ENCODE measurements at places on chromosomes 5 and 9.

DNA sequence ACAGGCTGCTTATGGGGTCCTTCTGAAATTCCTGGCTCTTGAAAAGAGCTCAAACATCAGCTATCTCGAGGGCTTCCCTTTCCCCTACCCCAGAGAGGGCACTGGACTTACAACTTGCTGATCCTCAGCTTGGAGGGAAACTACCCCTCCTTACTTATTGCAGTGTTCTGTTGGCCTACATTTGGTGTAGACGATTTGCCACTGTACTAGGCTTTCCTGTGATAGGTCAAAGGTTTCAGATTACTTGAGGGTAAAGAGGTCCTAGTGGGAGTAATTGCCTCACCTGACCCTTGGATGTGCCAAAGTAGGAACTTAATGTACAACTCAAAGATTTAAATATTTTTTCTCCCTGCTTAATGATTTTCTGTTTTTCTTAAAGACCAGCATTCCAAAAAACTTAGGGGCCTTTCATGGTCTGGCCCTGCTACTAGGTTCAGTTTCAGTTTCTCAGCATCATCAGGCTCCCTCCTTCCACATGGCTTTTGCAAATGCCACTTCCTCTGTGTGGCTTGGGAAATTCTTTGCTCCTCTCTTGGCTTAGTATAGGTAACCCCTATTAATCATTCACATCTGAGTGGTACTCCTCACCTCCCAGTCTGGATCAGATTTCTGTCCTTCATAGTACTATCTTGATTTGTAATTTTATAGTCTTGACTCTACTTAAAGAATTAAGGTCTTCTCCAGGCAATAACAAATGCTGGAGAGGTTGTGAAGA is 32.4 kb downstream of the CYSTM1 start:
- no peak for DNase-seq

DNA sequence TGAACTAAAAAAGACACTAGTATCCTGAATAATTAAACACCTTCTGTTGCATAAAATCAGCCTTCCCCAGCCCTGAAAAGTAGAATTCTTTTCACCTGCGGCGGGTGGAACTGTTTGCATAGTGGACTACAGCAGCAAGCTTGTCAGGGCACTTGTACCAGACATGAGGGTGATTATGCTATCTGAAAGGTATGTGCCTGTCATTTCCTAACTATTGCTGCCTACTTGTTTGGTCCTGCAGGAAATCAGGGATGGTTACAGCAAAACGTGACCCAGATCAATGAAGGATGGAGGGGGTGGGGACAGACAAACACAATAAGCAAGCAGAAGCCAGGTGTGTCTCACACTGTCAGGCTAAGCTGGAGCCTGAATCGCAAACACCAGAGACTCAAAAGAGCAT is 385.6 kb downstream of the MLLT3 start:
- DNase-seq: peak; percentile 97

- DNase-seq: no peak
Observed at GRCh38 chr9:91751922-91752321, 198.1 kb downstream of the ROR2 start.

DNA sequence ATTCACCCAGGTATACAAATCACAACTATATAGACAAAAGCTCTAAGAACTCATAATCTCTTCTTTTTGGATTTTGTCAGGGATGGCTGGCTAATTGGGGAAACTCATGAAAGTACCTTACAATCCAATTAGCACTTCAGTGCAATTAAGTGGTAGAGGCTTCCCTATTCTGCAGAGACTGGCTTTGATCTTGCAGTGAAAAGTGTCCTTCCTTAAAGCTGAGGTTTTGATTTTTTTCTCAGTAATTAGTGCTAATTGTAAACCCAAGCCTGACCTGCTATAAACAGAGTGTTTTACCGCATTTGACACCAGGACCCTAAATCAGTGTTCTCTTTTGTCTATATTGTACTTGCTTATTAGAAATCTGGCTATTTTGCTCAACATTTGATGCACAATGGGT is 294.0 kb upstream of the EFNA5 start:
- DNase-seq: no peak

DNA sequence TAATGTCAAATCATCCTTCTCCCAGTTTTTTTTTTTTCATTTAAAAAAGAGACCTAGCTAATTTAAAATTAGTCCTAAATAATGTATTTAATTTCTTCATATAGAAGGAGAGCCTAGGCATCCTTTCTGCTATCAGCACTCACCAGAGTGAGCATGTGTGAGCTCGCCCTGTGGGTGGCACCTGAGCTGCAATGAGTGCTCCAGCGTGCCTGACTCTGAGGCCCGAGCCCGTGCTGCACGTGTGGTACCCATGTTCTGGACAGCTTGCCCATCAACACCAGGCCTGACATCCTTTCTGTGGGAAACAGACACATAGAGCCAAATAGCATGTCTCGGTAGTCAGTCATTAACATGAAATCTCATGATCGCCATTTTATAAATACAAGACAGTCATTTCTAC is 381.4 kb downstream of the DTWD2 start:
- no peak for DNase-seq

GRCh38 chr5:10775646-10776045 is 14.6 kb upstream of the DAP start:
- DNase-seq: no peak

GRCh38 chr9:105114964-105115728 is 129.3 kb upstream of the SLC44A1 start:
- DNase-seq: no peak

DNA sequence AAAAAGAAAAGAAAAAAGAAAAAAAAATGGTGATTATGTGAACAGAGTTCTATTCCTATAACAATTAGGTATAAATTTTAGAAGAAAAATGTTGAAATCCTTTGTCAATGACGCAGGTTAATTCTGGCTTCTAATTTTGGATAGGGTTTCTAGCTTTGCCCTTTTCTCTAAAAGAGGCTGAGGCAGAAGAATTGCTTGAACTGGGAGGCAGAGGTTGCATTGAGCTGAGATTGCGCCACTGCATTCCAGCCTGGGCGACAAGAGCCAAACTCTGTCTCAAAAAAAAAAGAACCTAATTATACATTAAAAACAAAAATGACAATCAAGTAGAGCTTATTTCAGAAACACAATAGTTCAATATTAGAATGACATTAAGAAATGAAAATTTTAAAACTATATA is 2.9 kb downstream of the STXBP1 start:
- no peak for DNase-seq

DNA sequence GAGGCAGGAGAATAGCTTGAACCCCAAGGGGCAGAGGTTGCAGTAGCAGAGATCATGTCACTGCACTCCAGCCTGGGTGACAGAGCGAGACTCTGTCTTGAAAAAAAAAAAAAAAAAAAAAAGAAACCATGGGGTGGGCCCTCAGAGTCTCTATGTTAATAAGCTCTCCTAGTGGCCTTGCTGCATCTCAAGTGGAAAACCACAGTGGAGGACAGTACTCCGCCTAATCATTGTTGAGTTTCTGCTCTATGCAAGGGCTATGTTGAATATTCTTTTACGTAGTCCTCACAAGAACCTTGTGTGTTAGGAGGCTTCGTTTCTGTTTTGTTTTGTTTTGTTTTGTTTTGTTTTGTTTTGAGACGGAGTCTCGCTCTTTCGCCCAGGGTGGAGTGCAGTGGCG is 48.9 kb downstream of the TJP2 start:
- no peak for DNase-seq

DNA sequence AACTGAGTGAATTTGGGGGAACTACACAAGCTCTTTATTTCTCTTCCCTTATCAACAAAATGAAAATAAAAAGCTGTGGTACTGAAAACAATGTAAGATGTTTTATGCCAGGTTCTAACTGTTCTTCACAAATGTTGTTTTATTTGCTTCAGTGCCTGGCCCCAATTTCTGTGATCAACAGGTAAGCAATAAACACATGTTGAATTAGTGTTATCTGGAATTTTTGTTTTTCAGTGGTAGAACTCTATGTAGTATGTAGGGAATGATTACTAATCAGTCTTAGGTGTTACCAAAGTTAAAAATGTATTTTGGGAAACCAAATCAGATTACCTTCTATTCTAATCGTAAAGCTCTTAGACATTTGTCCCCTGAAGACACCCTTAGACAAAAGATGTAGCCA is 7.5 kb upstream of the DPYSL3 start:
- no peak for DNase-seq

DNA sequence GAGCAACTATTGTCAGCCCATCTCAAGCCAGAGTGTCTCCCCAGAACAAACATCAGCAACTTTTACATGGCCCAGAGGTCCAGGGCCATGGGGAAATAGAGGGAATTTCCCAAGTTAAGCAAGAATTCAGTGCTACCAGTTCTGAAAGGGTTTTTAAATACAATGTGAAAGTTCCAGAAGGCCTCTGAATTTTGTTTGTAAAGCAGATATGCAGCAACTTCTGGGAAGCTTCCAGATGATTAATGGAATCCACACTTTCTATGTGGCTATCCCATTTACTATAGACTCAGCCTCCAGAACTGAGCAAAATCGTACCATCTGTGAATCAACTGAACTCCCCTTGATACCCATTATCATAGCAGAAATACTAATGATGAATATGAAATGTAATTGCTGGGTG is 93.8 kb downstream of the FEM1C start:
- DNase-seq: no peak

GRCh38 chr9:92661743-92662142 is 8.2 kb downstream of the IPPK start:
- DNase-seq: no peak

GRCh38 chr9:16918920-16919319 is 48.5 kb upstream of the BNC2 start:
- no peak for DNase-seq

GRCh38 chr9:136326061-136326760 is 1.1 kb upstream of the GPSM1 start:
- no peak for DNase-seq

- no peak for DNase-seq
Observed at GRCh38 chr5:3430691-3431090, 164.9 kb upstream of the IRX1 start.

- peak; percentile 61 for DNase-seq
Observed at GRCh38 chr5:26889815-26890214, 148.6 kb downstream of the CDH9 start.

Measured in NCI-H774 (cell line).